GM19239 (cell line): ENCODE measurements at places on chromosomes 6 and 20.

DNA sequence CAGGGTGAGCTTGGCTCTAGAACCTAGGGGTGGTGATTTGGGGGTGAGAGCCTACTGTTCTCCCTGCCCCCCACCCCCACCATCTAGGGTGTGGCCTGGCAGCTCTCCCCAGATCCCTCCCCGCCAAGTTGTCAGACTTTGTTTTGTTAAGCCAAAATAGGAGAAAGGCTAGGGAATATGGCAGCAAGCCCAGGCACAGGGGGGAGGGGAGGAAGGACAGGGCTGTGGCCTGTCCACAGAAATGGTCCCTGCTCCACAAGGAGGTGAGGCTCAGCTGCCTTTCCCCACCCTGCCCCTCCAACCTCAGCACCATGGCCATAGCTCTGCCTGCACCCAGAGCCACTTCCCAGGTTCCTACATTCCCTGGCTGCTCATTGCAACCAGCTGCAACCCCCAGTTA, 17.2 kb downstream of the SCUBE3 start:
- DNase-seq: no peak

DNA sequence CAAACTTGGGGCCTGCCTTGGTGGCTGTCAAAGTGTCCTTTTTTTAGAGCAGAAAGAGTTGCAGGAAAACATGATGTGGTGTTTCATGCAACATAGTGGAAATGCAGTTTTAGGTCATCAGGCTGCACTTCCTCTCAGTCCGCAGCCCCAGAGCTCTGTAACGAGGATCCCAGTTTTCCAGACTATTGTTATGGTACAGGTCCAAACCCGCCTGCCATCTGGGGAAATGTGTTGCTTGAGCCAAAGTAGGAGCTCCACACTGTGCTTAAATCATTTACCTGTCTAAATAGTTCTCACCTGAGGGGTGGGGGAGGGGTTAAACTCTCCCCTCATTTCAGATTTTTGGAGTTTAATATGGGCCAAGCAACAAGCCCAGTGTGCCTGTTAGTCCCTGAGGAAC, 59.8 kb downstream of the GOPC start:
- DNase-seq: no peak

- DNase-seq: no peak
Observed at GRCh38 chr20:47985092-47985850, 200.0 kb upstream of the SULF2 start.

- DNase-seq: no peak
Observed at GRCh38 chr6:160396292-160396691, 48.1 kb downstream of the SLC22A3 start.

DNA sequence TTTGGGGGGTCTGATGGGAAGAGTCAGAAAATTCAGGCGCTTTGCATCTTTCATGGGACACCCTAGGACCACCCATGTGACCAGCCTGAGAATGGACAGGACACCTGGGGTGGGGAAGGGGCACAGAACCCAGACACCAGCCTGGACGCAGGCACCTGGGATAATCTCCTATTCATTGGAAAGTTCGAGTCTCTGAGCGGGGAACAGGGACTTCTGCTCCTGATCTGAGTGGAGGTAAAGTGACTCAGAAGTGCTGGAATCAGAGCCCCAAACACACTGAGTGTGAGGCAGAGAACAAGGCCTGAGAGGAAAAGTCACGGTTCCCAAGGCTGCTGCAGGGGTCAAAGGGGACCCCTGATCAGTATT, 1.4 kb downstream of the HLA-B start:
- DNase-seq: no peak

DNA sequence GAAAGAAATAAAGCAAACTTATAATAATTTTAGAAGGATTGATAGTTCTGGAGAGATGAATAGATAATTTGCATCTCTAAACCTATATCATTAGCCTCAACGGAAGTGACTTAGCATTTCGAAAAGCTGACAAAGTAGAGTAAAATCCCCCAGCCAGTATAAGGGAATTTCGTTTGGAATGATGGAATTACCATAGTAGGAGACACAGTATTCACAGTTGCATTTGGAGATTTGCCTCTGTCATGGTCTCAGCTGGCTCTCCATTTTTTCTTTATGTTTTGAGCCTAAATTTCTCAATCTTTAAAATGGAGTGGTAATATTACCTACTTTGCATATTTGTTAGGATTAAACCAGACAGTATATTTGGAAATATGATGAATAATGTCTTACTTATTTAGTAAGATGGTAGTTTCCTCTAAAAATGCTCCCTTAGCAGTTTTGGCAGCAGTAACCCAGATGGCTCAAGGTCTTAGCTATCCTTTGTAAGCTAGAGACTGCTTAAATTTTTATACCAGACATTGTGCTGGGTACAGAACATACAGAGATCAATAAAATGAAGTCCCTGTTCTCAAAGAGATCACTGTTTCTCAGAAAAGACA, 58.2 kb downstream of the SMAP1 start:
- DNase-seq: no peak

DNA sequence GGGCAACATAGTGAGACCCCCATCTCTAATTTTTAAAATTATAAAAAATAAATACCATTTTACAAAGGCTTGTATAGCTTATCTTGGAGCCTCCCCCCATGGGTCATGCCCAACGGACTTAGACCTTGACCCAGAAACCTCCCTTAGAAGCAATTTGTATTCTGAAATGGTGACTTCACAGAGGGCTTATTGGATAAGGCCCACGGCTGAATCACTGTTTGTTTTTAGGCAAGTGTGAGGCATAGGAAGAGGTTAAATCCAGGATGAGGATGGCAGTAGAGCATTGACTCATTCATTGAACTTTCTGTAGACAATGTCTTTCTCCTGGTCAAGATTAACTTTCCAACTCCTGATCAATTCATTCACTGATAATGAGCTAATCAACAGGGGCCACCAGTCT, 6.2 kb upstream of the SNAI1 start:
- DNase-seq: no peak

- DNase-seq: peak; percentile 97
Observed at GRCh38 chr20:63495741-63496595, 2.9 kb downstream of the EEF1A2 start.

GRCh38 chr6:159639721-159640120, 53.3 kb downstream of the SOD2 start:
- no peak for DNase-seq

DNA sequence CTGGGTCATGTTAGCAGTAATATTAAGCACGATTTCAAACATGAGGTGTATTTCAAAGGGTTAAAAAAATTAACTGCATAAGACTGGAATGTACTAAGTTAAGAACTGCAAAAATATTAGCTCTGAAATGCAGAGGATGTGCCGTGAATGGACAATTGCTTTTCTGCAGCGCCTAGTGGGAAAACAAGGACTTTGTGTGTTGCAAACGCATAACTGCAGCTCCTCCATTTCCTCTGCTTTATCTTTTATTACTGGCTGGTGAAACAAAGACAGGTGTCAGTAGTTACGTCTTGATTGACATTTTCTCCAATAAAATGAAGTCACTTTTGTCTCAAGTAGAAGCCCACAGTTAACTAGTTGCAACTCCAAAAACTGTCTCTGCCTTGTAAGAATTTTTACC, 1.7 kb downstream of the PDE7B start:
- DNase-seq: no peak

DNA sequence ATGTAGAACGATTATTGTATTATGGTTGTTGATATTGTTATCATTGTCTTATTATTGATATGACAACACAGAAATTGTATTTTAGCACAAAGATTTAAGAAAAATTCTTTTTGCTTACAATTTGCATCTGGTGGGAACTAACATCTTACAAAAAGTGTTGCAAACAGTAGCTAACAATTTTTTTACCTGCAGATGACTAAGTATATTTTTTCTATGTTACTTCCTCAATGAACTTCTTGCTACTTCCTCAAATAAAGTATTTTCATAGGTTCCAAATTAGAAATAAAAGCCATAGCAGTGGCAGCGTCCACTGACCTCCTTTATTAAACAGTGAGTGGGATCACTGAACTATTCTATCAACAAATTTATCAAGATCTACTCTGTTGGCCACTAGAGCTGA, 847.0 kb downstream of the PHF3 start:
- DNase-seq: no peak

- DNase-seq: no peak
Observed at GRCh38 chr6:21402368-21402767, 191.2 kb upstream of the SOX4 start.

- no peak for DNase-seq
Observed at GRCh38 chr20:32004963-32005362, 5.3 kb upstream of the CCM2L start.

DNA sequence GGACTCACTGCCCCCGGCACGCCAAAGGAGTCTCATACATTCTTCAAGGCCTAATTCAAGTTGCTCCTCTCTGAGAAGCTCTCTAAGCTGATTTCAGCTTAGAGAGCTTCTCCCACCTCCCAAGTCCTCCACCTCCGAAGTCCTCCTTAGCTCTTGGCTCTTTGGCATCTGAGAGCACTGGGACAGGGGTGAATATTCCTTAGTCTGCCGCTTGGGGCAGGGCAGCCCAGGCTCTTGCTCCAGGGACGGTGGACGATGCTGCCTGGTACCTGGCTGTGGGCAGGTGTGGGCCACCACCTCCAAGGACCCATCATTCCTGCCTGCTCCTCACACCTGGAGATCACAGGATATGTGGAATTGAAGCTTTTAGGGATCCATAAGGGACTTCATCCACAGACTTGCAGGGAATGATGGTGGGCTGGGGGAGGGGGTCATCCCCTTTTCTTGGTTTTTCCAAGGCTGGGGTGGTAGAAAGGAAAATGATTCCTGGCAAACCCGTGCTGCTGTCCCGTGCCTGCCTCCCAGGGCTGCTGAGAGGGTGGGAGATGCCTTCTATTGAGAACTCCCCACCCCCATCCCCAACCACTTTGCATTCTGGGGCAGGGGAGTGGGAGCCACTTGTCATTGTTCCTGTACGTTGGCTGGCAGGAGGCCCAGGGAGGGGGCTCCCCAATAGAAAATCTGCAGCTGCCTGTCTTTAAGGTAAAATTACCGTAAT, 57.4 kb downstream of the ARHGAP40 start:
- DNase-seq: peak; percentile 41

DNA sequence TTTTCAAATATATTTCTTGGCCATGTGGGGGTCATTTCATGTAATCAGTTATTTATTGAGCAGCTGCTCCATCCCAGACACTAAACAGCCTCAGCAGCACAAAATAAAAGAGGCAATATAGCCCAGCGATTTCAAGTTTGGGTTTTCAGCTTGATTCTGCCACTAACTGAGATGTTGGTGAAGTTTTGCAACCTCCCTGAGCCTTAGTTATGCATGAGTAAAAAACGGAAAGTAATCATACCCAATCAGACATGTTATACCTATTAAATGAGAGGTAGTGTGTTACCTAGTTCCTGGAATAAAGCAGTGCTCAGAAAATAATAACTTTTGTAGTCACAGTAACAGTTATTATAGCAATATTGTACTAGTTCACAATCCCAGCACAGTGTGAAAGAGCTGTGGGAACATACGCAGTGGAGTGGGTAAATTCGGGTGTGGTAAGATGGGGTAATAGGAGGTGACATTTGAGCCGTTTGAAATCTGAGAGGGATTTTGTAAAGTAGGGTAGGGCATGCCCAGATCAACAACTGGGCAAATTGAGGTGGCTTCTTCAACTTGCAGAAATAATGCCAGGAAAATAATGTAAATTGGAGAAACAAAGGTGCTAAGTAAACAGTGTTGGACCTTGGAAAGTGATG, 1.5 kb downstream of the SLC9A8 start:
- DNase-seq: no peak

GRCh38 chr6:30037182-30037788, 23.8 kb upstream of the POLR1H start:
- DNase-seq: no peak

- no peak for DNase-seq
Observed at GRCh38 chr6:34189806-34190503, 44.1 kb upstream of the GRM4 start.

DNA sequence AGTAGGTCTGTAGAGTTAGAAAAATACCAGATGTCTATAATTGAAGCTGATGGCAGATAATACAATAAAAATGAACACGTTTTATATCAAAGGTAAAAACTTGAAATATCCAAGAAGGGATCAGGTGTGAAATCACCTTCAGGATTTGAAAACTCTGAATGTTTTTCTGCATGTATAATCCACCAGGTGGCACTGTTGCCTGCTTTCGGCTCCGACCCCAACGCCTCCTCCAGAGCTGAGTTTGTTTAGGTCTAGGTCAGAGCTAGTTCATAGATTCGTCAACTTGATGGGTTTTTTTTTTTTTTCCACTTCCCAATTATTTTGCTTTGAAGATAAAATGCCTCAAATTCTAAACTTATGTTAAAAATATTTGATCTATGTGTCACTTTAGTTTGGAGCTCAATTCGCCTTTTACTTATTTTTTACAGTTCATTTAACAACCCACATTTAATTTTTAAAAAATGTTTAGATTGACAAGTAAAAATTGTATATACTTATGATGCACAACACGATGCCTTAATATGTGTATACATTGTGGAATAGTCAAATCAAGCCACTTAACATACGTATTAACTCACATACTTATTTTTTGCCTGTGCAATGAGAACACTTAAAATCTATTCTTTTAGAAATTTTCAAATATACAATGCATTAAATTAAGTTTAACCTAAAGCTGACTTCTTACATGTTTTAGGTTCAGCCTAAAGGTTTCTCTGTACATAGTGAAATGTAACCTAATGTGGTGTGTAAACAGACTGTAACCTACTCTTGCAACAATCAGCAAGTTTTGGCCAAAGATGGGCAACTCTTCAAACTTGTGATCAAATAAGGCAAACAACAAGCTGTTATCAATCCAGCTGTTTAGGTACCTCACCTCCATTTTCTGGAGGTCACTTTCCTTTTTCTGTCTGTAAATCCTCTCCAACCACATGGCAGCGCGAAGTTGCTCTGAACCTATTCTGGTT, 39.4 kb upstream of the ENPP4 start:
- peak; percentile 54 for DNase-seq
